Activated CD4-positive, alpha-beta T cell treated with anti-CD3 and anti-CD28 coated beads for 1 hour (primary cell): ENCODE measurements at places on chromosomes 3 and 15.

- no peak for DNase-seq
These were observed 133.2 kb downstream of the CHSY1 start for GRCh38 chr15:101118615-101119014.

GRCh38 chr15:64842096-64842939 is 603 bp downstream of the PLEKHO2 start:
- no peak for DNase-seq

DNA sequence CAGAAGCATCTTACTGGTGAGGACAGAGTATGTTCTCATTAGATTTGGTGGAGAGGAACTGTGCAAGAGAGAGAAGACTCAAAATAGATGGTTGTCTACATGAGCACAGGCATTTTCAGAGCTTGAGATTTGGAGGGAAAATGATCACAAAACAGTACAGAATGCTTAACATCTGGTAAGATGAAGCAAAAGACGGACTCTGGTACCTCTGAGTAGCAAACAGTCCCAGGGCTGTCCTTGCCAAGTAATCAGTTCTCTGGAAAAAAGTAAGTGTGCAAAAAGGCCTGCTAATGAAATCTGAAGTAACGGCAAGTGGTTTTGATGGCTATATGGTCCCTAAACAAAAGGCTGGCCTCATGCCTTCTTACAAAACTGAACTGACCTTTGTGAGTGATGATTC is 414.2 kb downstream of the CNTN4 start:
- no peak for DNase-seq

DNA sequence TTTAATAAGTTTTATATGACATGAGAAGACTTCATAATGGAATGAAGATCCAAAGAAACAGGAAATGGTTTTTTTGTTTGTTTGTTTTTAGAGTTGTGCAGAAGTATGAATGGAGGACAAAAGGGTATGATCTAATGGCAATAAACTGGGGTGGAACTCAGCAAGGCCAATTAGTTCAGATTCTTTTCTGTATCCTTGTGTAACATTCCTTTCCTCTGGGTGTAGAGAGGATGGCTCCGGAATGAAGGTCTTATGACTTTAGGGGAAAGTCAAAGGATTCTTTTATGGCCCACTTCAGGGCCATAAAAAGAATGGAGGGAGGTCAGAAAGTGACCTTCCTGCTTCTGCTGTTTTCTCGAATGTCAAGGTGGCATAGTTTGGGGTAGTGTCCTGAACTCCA is 152.6 kb downstream of the DPH6 start:
- no peak for DNase-seq

GRCh38 chr3:16828815-16829214 is 55.9 kb upstream of the PLCL2 start:
- peak; percentile 22 for DNase-seq

DNA sequence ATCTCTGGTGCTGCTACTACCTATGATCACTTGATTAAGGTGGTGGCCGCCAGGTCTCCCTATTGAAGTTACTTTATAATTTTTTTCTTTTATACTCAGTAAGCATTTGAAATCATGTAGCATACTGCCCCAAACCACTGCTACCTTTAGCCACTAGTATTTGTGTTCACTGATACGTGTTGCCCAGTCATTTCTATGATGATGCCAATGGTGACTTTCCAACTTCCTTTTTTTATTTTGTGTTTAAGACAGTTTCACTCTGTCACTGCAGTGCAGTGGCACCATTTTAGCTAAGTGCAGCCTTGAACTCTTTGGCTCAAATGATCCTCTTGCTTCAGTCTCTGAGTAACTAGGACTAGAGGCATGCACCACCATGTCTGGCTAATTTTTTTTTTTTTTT is 598.2 kb downstream of the NAALADL2 start:
- no peak for DNase-seq

- DNase-seq: no peak
These were observed 208.4 kb upstream of the ADAMTS9 start for GRCh38 chr3:64895991-64896895.

GRCh38 chr3:157376603-157377300 is 59.9 kb upstream of the PTX3 start:
- DNase-seq: no peak

DNA sequence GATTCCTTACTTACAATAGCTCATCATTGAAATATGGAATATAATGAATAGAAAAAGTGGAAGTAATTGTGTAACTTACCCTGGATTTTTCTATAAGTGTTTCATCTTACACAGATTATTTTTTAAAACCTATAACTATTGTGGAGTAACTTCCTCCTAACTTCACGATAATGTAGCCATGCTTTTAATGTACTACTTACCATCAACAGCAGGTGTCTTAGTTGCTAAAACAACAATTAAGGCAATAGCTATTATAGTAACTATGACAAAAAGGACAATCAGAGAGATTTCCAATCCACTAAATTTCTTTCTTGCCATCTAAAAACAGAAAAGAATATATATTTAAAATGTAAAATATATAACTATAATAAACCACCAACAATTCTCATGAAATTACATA is 2.6 kb downstream of the SI start:
- no peak for DNase-seq

DNA sequence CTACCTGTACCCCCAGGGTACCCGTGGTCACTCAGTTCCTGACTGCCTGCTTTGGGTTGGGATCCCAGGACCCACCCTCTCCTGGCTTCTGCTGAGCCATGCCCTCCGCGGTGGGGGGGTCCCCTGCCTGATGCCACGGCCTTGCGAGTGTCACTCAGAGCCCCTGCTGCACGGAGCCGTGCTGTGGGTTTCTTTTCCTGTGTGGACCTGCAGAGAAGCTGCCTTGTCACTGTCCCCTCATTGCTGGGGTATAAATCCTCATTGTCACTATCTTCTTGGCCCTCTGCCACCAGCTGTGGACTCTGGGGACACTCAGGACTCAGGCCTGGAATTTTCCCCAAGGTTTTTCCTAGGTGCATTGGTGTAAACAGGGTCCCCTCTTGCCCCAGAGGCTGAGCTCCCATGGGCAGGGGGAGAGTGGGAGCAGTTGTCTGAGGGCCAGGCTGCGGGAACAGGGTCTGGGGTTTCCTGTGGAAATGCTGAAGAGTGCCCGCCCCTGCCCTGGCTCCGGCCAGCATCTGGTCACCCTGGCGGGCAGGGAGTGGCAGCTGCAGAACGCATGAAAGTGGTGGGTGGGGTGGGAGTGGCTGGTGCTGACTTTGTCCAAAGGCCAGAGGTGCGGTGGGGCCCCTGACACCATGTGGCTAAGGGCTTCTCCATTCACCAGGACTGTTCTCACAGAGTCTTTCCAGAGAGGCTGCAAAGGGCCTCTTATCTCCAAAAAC is 191.7 kb downstream of the GOLGA6L6 start:
- no peak for DNase-seq

DNA sequence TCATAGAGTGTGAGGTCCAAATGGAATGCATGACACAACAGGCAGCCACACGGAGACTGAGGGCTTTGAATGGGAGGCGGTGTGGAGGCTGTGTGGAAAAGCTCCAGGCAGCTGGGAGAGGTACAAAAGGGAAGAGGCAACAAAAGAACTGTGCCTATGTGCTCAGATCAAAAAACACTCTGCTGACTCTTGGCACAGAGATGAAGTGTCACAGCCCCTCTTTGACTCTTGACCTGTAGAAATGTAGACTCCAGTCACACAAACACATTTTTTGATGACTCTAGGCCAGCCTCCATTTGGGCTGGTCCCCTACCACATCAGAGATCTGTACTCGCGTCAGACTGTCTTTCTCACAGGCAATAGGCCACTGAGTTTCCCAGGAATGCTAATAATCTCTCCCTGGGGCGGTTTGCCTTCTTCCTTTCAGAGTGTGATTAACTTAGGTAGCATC is 456.0 kb downstream of the TUSC7 start:
- DNase-seq: no peak

- no peak for DNase-seq
These were observed 20.1 kb downstream of the GTF2E1 start for GRCh38 chr3:120762615-120763014.

DNA sequence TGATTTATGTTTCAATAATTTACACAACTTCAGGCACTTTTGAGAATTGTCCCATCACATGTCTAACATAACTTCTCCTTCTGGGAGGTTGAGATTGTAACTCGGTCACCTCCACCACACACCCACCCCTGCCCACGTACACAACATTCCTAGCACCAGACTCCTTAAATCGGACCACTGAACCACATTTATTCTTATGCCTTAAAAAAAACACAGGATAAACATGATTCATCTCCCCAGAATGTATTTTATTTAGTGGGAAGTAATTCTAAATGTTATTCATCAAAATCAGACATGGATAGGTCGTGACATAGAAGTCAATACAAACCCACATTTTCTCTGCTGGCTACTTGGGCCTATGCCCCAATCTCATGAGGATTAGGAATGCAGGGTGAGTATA is 3.0 kb downstream of the SNTN start:
- no peak for DNase-seq

DNA sequence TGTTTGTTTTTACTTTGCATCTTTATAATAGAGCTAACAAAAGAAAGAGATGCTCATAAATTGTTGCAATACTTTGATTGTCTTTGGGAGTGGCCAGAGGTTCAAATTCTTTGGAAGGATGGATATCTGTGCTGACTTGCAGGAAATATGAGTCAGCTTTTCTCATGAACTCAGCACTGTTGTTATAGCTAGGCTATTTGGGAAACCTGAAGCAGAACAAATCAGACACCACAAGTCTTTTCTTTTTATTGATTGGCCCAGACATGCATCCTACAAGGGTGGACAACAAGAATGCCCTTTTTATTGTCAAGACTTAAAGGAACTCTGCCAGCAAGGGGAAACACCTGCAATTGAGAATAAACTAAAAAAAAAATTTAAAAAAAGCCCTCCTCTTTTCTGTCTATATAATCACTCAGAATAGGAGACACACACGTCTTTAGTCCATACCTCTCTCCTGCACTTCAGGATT is 4.6 kb upstream of the DENND4A start:
- DNase-seq: no peak

GRCh38 chr3:39349080-39349479 is 19.6 kb downstream of the CCR8 start:
- no peak for DNase-seq

- no peak for DNase-seq
These were observed 38.2 kb upstream of the GOLGA8B start for GRCh38 chr15:34621675-34622074.

GRCh38 chr15:27491666-27492621 is 521.0 kb downstream of the GABRG3 start:
- no peak for DNase-seq

GRCh38 chr3:142886940-142887339 is 1.9 kb downstream of the PCOLCE2 start:
- no peak for DNase-seq

- DNase-seq: no peak
These were observed 346.3 kb upstream of the MDFIC2 start for GRCh38 chr3:70658513-70659310.

- no peak for DNase-seq
These were observed 1010.8 kb downstream of the OTOL1 start for GRCh38 chr3:162507397-162507796.

GRCh38 chr3:116034794-116035193 is 410.5 kb downstream of the LSAMP start:
- no peak for DNase-seq
